ENCODE measurements at places on chromosomes 3 and 15. TPM values are rescaled to one million over a fixed set of nuclear protein-coding genes. Genes with fewer than 3 reads are reported as not detected.

The CYP8B1 gene
- 1.2 TPM for polyA plus RNA-seq

DNA sequence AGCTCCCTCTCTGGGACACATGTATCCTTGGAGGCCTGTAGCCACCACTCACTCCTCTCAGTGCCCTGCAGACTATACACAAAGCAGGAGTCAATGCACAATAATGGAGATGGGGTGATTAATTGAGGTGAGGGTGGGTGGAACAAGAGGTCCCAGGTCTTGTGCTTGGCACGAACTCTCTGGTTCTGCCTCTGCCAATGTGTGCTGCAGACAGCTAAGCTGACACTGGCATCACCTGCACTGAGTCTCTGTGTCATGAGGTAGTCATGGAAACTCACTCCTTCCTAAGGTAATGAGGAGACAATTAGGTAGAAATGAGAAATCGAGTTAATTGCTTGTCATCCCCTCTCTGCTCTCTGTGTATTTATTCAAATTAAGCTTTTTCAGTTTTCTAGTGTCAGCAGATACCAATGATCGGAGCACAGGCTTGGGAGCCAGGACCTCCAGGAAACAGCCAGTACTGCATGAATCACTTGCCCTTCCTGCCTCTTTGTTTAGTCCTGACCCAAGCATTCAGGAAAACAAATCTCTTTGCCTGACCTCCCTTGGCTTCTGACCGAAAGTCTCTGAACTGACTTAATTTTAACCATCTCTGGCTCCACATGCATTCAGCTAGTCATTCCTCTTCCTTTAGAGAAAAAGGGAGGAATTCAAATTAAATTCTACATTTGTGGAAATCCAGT, 56.7 kb downstream of the DRD3 start:
- DNase-seq, result no peak

- DNase-seq, result no peak
Measured at GRCh38 chr15:29111705-29112281, 157.8 kb downstream of the NSMCE3 start.

GRCh38 chr3:8739757-8740504, 6.3 kb downstream of the CAV3 start:
- DNase-seq, result no peak
